ENCODE measurements at places on chromosomes 13 and 19.
A peak's percentile ranks its signal among the peaks of the same experiment; 100 is the strongest.

GRCh38 chr13:44837250-44837649 lies 152.0 kb downstream of the NUFIP1 start:
- DNase-seq, result no peak

DNA sequence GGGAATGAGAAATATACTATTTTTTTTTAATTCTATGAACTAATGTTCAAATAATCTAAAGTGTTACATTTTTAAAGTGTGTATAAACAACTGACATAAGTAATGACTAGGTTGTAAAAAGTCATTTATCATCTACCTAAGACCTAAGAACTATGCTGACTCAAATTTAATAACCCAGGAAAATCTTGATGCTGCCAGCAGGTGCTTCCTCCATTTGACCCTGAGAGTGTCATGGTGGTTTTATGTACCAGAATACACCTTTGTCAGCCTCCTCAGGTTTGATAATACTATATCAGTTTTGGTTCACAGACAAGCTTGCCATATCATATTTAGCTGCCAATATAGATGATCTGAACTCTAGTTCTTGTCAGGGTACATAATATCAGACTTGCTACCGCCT lies 1151.2 kb downstream of the PCDH17 start:
- DNase-seq, result no peak

- no peak for DNase-seq
Measured at GRCh38 chr13:101673360-101674105, 221.1 kb downstream of the ITGBL1 start.

- no peak for DNase-seq
Measured at GRCh38 chr19:5557691-5558090, 10.1 kb downstream of the TINCR start.

- no peak for DNase-seq
Measured at GRCh38 chr13:111156421-111156820, 41.3 kb downstream of the ARHGEF7 start.

DNA sequence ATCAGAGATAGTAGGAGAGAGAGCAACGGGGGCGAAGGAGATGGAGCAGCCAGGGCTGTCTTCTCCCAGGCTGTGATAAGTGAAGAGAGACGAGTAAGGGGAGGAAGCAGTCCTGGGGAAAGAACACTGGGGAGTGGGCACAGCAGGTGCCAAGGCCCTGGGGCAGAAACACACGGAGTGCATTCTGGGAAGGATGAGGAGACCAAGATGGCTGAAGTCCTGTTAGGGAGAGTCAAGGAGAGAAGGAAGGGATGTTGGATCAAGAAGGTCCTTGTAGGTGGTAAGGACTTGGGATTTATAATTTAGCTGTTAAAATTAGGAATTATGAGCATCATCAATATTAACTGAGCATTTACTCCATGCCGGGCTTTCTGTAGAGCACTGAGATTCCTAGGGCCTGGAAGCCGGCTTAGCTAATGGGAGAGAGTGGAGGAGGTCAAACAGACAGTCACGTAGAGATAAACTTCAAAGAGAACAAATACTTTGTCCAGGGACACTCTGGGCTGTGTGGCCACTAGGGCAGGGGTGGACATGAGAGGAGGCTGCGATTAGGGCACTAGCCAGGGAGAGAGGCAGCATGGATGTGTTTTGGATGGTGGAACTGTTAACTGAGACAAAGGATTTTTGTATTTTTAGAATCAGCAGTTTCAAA lies 134.2 kb upstream of the PEG3 start:
- DNase-seq, result no peak

DNA sequence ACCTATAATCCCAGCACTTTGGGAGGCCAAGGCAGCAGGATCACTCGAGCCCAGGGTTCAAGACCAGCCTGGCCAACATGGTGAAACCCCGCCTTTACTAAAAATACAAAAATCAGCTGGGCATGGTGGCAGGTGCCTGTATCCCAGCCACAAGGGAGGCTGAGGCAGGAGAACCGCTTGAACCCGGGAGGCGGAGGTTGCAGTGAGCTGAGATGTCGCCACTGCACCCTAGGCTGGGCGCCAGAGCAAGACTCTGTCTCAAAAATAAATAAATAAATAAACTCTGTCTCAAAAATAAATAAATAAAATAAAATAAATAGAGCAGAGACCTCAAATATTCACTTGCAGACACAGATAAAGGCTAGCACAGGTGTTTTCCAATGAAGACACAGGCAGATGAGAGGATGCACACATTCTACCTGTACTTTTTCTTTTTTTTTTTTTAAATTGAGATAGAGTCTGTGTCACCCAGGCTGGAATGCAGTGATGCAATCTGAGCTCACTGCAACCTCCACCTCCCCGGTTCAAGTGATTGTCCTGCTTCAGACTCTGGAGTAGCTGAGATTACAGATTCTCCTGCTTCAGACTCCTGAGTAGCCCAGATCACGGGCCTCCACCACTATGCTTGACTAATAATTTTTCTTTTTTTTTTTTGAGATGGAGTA lies 2.7 kb upstream of the RPS16 start:
- DNase-seq, result no peak

DNA sequence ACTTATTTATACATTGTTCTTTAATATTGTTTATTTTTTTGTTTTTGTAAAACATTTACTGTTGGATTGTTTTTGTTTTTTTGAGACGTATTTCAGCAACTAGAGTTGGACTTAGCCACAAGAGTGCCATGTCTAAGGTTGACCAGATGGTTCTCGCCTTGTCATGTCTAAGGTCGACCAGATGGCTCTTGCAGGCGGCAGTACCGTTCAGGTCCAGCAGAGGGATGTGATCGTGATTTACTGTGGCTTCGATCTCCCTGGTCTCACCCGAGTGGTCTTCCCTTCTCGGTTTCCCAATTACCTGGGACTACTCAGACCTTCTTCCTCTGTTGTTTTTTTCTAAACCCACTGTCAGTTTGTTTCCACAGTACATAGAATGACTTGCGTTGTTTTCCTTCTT lies 1438.6 kb downstream of the UQCRFS1 start:
- no peak for DNase-seq

DNA sequence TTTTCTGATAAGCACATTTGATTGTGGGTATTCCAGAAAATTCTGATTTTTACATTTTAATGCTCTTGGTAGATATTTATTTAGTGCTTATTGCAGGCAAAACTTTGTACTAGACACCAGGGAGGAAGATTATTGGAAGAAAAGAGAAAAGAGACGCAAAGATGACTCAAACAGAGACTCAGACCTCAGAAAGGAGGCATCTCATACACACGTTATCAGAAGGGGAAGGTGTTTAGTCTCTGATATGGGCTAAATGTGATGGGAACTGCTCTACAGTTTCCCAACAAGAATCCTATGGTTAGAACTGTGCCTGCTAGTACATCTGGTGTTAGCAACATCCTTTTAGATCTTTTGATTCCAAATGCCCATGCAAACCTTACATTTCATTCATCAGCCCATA lies 245.6 kb downstream of the KLF5 start:
- no peak for DNase-seq

DNA sequence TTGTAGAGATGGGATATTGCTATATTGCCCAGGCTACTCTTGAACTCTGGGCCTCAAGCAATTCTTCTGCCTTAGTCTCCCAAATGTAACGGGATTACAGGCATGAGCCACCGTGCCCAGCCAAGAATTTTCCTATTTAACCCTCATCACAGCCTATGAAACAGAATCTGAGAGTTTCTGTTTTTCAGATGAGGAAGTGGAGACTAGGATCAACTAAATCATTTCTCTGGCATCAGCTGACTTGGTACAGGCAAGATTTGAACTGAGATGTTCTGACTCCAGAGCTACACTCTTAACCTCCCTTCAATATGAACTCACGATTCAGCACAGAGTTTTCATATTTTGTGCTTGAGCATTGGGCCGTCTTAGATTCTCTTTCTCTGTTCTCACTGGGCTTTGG lies 8.1 kb downstream of the ZNF460 start:
- DNase-seq, result no peak

- DNase-seq, result no peak
Measured at GRCh38 chr19:12921047-12921446, 2.0 kb upstream of the SYCE2 start.

- DNase-seq, result no peak
Measured at GRCh38 chr19:35303357-35303915, 11.5 kb downstream of the MAG start.

- peak; percentile 44 for DNase-seq
Measured at GRCh38 chr19:5470264-5470671, 15.1 kb downstream of the ZNRF4 start.

- DNase-seq, result no peak
Measured at GRCh38 chr13:44132710-44133109, 240.9 kb upstream of the SERP2 start.

- DNase-seq, result no peak
Measured at GRCh38 chr13:27310946-27311345, 40.3 kb downstream of the RASL11A start.

- no peak for DNase-seq
Measured at GRCh38 chr19:55958356-55958755, 10.7 kb downstream of the NLRP8 start.

DNA sequence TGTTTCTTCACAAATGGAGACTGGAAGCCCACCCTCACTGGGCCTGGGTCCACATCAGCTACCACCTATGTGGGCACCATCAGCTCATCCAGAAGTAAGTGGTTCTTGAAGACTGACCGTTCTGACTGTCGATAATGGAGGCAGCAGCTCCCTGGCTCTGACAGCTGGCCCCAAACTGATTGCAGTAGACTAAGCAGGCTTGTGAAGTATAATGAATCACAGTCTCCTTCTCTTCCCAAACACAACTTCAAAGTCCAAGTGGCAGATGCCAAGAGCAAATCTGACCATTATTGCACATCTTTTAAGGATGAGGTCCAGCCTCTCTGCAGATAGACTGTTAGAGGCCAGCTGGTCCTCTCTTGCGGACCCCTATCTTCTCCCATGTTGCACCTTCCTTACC lies 574.4 kb upstream of the KLF12 start:
- DNase-seq, result no peak

- DNase-seq, result peak; percentile 97
Measured at GRCh38 chr13:27274631-27275030, 4.0 kb downstream of the RASL11A start.

GRCh38 chr19:17784201-17785008 lies 10.5 kb upstream of the B3GNT3 start:
- no peak for DNase-seq

DNA sequence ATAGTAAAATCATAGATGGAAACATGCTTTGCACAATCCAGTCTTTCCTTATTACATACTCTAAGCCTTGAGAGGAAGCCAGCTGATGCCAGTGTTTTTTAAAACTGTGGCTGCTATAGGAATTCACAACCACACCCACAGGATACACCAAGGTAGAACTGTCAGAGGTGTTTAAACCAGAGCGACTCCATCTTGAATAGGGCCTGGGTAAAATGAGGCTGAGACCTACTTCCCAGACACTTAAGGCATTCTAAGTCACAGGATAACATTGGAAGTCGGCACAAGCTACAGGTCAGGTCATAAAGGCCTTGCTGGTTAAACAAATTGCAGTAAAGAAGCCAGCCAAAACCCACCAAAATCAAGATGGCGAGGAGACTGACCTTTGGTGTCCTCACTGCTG lies 1.7 kb downstream of the SCGB2B2 start:
- no peak for DNase-seq
